GM06990 (cell line): ENCODE measurements at places on chromosomes 12 and 14.

DNA sequence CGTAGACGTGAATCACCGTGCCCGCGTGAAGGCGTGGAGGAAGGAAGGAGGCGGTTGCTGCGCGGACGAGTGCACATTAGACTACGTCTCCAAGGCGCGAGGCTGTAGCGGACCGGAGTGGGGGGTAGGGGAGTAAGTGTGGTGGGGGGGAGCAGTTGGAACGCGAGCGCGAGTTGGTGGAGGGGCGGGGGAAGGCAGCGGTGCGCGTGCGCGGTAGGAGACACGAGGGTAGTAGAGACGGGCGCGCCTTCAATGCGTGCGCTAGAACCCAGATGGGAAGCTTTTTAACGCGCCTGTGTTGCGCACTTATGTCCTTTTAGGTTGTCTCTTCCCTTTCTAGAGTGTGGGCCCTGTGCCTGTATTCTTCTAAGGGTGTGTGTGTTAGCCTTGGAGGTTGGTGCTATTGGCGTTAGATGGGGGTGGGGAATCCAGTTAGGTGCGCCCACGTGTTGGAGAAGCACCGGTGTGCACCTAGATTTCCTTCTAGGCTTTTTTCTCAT is 604 bp downstream of the EIF4B start:
- DNase-seq = peak; percentile 88

DNA sequence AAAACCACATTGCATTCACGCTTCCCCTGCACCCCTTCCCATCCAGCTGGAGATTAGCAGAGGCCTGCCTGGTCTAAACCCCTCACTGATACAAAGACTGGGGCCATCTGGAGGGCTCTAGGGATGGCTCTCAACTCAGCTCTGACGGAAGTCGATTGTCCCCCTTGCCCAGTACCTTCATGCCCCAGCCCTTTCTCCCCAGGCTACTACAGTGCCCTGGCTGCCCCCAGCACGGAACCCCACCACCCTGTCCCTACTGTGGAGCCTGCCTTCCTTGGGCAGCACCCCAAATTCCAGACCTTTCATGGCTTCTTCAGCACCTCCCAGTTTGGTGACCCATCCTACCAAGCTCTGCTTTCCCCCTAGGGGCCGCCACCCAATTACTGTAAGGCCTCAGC is 25.6 kb downstream of the ZFP36L1 start:
- DNase-seq = no peak

DNA sequence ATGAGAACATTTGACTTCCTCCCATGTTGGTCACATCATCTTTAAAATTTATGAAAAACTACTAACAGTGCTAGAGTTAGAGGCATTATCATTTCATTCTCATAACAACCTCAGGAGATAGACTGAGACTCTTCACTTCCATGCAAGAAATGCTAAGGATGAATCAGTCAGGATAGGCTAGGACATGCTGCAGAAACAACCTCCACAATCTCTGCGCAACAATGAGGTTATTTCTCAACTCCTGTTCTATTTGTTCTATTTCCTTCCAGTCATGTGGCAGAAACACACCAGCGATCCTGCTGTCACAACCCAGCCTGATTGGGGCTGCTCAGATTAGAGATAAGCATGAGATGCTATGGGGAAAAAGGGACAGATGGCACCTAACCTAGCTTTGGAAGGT is 49.0 kb upstream of the TMEM263 start:
- DNase-seq = no peak

- DNase-seq = no peak
These were observed 12.5 kb downstream of the TIMM9 start for GRCh38 chr14:58414845-58415244.

DNA sequence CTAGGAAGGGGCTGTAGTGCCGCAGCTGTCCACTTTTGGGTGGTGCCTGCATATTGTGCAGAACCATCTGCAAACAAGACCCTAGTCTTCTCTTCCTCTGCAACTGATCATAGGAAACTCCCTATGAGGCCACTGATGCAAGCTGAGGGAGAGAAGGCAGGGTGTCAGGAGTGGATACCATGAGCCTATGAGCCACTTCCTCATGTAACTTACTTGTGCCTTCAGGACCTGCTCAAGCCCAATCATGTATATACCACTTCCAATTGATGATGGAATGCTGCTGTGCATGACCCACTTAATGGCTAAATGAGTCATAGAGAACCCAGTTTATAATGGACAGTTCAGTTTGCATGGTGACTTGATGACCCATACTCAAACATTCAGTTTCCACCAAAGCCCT is 107.9 kb downstream of the ALG10B start:
- no peak for DNase-seq

- DNase-seq = no peak
These were observed 27.0 kb upstream of the SLC2A14 start for GRCh38 chr12:7899755-7900154.

- no peak for DNase-seq
These were observed 191.6 kb upstream of the BMP4 start for GRCh38 chr14:54148251-54148650.

DNA sequence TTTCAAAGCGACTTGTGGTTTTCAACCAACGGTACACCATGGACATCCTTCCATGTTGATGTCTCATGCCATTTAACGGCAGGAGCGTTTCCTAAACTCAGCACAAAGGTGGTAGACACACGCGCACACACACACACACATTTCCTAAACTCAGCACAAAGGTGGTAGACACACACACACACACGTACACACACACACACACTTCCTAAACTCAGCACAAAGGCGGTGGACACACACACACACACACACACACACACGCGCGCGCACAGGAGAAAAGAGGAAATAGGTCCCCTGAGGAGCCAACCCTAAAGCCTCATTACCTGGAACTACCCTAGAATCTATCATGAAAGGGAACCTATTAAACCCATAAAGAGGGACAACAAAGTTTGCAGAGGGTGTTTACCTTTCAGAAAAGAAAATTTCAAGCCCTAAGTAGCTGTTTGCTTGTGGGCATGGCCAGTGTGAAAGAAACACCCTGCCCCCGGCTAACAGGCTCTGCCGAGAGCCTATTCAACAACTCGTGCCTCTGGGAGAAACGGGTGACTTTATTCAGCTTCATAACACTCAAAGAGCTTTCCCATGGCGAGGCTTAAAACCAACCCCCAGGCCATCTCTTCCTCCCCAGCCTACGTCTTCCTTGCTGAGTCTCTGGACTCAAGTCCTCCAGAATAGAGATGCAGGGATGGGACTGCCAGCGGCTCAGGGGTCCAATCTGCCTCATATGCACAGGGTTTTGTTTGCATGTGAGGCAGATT is 31.8 kb downstream of the SLC8B1 start:
- DNase-seq = no peak

DNA sequence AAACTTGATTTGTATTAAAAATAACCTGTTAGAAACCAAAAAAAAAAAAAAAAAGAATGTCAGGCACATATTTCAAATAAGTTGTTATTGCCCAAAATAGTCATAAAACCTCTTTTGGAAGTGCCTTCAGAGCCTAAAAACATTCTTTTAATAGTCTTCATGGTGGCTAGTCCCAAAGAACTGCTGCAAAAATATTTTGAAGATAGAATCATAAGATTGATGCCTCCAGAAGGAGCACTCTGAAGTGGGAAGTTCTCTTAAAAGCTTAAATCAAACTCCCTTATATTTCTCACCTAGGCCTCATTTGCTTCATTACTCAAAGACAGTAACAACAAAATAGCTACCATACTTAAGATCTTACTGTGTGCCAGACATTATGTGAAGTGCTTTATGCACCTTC is 27.2 kb upstream of the NT5DC3 start:
- no peak for DNase-seq

DNA sequence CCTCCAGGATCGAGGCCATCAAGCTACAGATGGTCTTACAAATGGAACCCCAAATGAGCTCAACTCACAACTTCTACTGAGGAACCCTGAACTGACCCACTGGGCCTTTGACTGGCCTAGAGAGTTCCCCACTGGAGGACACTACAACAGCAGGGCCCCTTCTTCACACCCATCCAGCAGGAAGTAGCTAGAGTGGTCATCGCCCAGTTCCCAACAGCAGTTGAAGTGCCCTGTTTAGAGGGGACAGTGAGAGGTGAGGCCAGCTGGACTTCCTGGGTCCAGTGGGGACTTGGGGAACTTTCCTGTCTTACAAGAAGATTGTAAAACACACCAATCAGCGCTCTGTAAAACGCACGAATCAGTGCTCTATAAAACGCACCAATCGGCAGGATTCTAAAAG is 247.9 kb upstream of the BTG1 start:
- DNase-seq = no peak

DNA sequence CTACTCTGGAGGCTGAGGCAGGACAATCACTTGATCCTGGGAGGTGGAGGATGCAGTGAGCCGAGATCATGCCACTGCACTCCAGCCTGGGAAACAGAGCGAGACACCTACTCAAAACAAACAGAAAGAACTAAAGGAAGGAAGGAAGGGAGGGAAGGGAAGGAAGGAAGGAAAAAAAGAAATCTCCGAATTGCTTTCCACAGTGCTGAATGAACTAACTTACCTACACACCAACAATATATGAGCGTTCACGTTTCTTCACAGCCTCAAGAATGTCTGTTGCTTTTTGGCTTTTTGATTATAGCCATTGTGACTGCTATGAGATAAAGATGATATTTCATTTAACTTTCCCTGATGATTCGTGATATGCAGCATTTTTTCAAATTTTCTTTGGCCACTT is 1343.7 kb downstream of the LRFN5 start:
- DNase-seq = no peak

GRCh38 chr14:56162476-56162875 is 44.3 kb downstream of the PELI2 start:
- DNase-seq = no peak

- no peak for DNase-seq
These were observed 29.7 kb downstream of the CLEC1A start for GRCh38 chr12:10069099-10069498.

DNA sequence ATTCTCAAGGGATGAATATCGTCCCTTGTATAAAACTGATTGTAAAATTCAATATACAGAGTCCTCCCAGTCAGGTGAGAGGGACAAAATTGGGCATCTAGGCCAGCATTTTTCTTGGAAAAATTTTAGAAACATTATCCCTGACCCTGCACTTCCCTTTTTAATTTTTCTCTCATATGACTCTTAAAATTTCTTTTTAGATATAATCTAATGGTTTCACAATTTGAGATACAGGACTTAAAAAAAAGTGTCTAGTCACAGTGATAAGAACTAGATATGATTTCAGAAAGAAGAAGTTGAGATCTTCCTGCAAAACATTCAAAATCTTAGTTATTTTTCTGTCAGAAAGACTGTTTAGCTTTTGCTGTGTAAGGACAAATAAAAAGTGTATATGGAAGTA is 270.8 kb upstream of the PPFIA2 start:
- no peak for DNase-seq

DNA sequence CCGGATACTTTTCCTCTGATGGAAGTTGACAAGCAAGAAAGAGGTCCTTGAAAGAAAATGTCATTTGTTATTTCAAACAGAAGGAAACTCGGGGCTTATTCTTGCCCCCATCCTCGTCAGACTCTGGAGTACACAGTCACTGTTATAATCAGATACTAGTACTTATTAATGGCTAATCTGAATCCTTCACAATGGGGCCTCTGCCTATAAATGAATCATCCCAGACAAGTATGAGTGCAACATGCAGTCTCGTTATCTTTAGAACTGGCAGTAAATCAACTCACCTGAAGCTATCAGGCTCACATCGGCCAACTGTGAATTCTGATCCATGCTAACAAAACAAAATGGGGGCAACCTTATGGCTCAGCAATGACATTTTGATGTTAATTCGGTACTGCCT is 216.7 kb downstream of the GRIN2B start:
- no peak for DNase-seq

DNA sequence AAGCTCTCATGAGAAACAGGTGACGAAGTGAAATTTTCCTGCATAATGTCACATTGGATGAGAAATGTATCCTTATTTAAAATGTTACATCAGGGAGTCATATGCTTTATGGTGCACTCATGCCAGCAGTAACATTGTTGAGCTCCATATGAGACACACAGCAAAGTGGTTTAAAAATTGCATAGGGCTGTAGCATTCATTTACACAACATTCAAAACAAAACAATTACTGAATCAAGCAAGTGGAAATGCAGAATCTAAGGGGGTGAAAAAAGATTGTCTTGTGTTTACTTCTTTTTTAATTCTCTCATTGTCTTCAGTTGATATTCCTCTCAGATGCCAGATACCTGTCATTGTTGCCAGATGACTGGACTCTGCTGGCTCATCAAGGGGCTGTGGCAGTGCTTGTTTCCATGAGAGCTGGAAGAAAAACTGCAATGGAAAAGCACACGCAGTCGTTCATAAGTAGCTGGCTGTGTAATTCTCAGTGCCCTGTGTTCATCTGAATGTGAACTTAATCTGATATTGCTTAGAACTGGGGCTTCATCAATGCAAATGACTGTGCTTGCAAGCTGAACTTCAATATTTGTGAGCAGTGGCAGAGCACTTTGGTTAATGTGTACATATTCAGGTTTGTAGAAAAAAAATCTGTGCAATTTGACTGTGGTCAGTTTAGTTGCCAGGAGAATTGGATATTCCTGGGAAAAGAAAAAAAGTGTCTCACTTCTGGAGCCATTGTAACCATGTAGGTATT is 305.6 kb downstream of the RAD51B start:
- no peak for DNase-seq

DNA sequence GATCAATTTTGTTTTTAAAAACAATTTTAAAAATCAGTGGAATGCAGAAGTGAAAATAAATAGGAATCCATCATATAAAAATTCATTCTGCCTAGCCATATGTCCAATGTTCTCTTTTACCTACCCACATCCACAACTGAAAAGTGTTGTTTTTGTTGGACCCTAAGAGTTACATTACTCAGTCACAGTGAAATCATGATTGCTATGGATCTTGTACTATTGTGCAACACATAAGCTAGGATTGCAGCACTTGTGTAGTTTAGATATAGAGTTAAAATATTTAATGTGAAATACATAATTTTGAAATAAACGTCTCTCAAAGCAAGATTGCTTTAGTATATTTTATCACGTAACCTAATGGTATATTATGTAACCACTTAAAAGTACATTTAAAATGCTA is 213.3 kb upstream of the CLEC14A start:
- DNase-seq = no peak

DNA sequence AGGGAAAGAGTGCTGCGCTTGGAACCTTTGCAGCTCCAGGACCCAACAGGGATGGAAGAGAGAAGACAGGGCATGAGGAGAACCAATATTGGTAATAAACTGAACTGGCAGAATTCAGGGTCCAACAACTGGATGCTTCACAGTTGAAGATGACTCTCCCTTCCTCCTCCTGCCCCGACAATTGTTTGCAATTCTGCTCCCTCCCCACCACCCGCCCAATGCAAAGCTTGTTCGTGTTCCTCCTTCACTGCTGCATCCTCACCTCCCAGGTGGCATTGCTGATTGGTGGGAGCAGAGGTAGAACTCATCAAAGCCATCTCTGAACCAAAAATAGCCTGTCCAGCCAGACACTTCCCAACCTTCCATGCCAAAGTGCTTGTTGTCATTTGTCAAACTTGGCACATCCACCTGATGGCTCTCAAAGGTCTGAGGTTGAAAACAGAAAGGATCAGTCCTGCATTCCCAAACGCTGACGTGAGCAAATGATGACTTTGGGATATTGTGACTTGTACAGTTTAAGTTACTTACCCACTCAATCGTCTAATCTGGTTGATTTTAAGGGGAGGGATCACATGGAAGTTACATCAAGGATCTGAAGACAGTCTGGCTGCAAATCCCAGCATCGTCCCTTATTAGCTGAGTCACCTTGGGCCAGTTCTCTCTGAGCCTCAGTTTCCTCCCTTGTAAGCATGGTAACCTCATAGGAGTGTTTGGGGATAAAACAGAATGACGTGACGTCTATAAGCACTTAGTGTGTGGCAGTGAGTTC is 242.6 kb upstream of the CRY1 start:
- no peak for DNase-seq

- peak; percentile 11 for DNase-seq
These were observed 82.4 kb downstream of the SCAF11 start for GRCh38 chr12:45907955-45908354.
